ENCODE measurements at places on chromosomes 3 and 15. TPM values are rescaled to one million over a fixed set of nuclear protein-coding genes. Genes with fewer than 3 reads are reported as not detected.

The CPNE9 gene
- total RNA-seq = 0.20 TPM

The ACOX2 gene
- 2.2 TPM for total RNA-seq

The PTX3 gene
- total RNA-seq = 3.0 TPM

The PLD1 gene
- total RNA-seq = 24.0 TPM

GRCh38 chr3:45055032-45055410, 28.9 kb downstream of the CLEC3B start:
- peak overlapping the region; percentile 20 for H3K4me3 ChIP-seq
- H3K4me1 ChIP-seq = peaks cover 35% of the 10 kb centered on the region
- H3K27me3 ChIP-seq = no peaks in the 10 kb centered on the region
- H3K36me3 ChIP-seq = no peaks in the 10 kb centered on the region
- peak; percentile 84 for DNase-seq

- no peaks in the 10 kb centered on the region for H3K36me3 ChIP-seq
- H3K27ac ChIP-seq = no peak overlapping the region
- DNase-seq = no peak
- no peaks in the 10 kb centered on the region for H3K4me1 ChIP-seq
- peaks cover 3% of the 10 kb centered on the region for H3K27me3 ChIP-seq
Measured at GRCh38 chr3:44301746-44302145, 36.8 kb upstream of the TCAIM start.

DNA sequence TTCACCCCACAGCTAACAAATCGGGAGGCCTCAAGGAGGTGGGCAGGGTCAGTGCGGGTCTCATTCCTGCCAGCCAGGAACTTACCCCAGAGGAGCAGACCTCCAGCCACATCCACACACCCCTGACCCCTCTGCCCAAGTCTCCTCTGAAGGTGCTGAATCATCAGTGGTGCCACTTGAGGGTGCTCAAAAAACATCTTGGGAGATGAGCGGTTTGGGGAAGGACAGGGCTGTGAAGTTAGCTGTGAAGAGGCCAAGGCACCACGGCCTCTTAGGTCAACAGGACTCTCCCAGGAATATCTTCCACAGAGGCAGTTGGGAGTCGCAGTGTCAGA, 1.2 kb downstream of the DAPK2 start:
- H3K4me3 ChIP-seq = no peak overlapping the region
- H3K4me1 ChIP-seq = peaks cover 6% of the 10 kb centered on the region
- no peak overlapping the region for H3K27ac ChIP-seq
- no peak for DNase-seq
- no peaks in the 10 kb centered on the region for H3K36me3 ChIP-seq

- no peak overlapping the region for H3K27ac ChIP-seq
- H3K4me1 ChIP-seq = peaks cover 9% of the 10 kb centered on the region
- H3K4me3 ChIP-seq = no peak overlapping the region
- no peaks in the 10 kb centered on the region for H3K27me3 ChIP-seq
Measured at GRCh38 chr3:52185837-52186236, 12.1 kb upstream of the ALAS1 start.

DNA sequence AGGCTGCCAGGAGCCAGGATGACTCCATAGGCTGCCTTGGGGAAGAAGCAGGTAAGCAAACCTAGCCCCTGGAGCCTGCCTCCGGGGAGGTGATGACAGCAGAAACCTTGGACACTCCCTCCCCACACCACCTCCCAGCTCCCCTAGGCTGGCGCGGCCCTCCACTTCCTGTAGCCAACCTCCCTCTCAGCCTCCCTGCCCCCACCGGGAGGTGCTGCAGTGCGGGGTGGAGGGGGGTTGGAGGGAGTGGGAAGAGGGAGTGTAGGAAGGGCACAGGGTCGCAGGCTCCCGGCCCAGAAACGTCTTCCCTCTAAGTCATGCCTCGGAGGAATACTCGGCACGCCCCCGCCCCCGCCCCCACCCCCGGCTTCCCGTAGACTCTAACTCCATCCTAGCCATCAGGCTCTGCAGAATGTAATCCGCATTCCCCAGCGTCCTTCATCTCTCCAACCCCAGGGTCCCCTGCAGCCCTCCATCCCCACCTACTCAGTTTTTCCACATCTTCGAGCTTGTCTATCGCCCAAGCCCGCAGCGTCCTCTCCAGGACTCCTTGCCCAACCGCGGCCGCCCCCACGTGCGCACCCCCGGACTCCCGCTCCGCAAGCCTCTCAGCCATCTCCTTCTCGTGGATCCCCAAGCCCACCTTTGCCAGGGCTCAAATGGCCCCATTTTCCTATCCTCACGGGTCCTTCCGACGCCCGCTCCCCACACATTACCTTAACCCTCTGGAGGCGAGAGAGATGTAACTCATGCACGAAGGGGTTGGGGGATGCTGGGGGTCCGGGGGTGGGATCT, 528 bp downstream of the LPCAT4 start:
- H3K27ac ChIP-seq = no peak overlapping the region
- H3K4me1 ChIP-seq = peaks cover 15% of the 10 kb centered on the region
- H3K4me3 ChIP-seq = peak overlapping the region; percentile 77
- peak; percentile 27 for DNase-seq

DNA sequence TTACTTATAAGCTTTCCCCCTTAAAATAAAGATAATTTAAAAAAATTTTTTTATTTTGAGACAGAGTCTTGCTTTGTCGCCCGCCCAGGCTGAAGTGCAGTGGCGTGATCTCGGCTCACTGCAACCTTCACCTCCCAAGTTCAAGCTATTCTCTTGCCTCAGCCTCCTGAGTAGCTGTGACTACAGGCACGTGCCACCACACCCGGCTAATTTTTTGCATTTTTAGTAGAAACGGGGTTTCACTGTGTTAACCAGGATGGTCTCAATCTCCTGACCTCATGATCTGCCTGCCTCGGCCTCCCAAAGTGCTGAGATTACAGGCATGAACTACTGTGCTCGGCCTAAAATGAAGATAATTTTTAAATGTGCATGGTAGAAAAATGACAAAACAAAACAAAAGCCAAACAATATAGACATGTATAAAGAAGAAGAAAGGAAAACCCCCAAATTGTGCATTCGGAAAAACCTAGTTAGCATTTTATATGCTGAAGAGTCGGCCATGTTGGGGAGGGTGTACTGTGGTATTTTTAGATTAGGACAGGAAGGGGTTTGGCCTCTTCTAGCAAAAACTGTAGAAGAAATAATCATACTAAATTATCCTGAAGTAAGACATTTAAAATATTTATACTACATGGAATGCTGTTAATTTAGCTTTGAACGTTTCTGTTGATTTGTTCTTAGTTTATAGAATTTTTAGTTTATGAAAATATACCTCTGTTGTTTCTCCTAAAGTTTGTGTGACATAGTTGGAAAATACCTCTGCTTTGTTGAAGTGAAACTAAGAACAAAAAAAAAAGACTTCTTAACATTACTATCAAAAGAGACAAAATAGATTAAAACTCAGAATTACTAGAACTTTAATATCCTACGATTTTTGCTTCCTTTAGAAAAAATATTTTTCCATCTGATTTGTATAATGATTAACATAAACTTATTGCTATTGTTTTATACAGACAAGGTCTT, 7.4 kb downstream of the APPL1 start:
- no peak for DNase-seq
- H3K27me3 ChIP-seq = no peaks in the 10 kb centered on the region
- H3K36me3 ChIP-seq = peaks cover 10% of the 10 kb centered on the region
- no peak overlapping the region for H3K27ac ChIP-seq

GRCh38 chr3:30253832-30254231, 352.6 kb upstream of the TGFBR2 start:
- H3K4me3 ChIP-seq = no peak overlapping the region
- no peaks in the 10 kb centered on the region for H3K27me3 ChIP-seq
- H3K27ac ChIP-seq = no peak overlapping the region
- H3K36me3 ChIP-seq = no peaks in the 10 kb centered on the region

GRCh38 chr15:75352186-75353080, 5.6 kb downstream of the NEIL1 start:
- H3K4me1 ChIP-seq = peaks cover 15% of the 10 kb centered on the region
- no peak for DNase-seq
- H3K27me3 ChIP-seq = peaks cover 17% of the 10 kb centered on the region
- H3K4me3 ChIP-seq = no peak overlapping the region

Data from astrocyte (in vitro differentiated cells and primary cell).